ENCODE measurements at places on chromosomes 7 and 10.
A peak's percentile ranks its signal among the peaks of the same experiment; 100 is the strongest.

DNA sequence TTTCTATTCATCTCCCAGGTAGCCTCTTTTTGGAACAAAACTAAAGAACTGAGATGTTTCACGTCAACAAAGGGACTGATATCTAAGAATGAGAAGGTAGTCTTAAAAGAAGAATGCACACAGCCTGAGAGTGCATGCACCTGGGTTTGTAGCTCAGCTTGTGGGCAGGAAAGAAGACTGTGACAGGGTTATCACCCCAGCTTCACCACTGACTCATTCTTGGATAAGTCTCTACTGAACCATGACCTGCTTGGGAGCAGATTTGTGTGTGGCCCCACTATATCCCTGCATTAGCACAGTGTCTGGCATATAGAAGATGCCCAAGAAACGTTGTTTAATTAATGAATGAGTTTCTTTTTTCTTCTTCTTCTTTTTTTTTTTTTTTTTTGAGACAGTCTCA lies 187.5 kb downstream of the GPAM start:
- no peak for DNase-seq

GRCh38 chr10:96700374-96701099 lies 19.8 kb downstream of the PIK3AP1 start:
- DNase-seq = peak; percentile 93

- no peak for DNase-seq
Observed at GRCh38 chr10:95097805-95098204, 28.5 kb upstream of the CYP2C8 start.

- DNase-seq = peak; percentile 28
Observed at GRCh38 chr7:50119815-50120637, 27.0 kb upstream of the ZPBP start.

All from suppressor macrophage treated with lipopolysaccharide for 1 hour (primary cell).